Activated T-cell treated with anti-CD3 and anti-CD28 coated beads, Interleukin-2, amount 50 U/mL, for 4 hours (primary cell): ENCODE measurements at places on chromosomes 4 and X. TPM values are rescaled to one million over a fixed set of nuclear protein-coding genes. Genes with fewer than 3 reads are reported as not detected.

- no peak for DNase-seq
These were observed 936.6 kb upstream of the EPHA5 start for GRCh38 chr4:66606908-66607307.

DNA sequence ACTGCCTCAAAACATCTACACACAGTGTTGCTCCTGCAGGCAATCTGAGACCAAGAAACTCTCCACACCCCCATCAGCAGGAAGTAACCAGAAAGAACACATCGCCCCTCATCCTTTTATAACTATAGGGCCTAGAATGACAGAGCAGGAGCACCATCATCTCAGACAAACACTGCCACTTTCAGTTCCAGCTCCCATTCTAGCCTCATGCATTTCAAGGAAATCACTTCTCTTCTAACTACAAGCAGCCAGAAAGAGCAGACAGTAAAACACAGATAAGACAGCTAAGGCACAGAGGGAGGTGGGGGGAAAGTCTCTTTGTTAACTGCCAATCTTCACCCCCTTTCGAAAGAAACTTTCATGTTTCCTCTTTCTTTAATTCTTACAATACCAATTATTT is 102.6 kb upstream of the TENT5D start:
- DNase-seq: no peak

GRCh38 chr4:182648766-182649165 is 268.4 kb downstream of the DCTD start:
- no peak for DNase-seq

DNA sequence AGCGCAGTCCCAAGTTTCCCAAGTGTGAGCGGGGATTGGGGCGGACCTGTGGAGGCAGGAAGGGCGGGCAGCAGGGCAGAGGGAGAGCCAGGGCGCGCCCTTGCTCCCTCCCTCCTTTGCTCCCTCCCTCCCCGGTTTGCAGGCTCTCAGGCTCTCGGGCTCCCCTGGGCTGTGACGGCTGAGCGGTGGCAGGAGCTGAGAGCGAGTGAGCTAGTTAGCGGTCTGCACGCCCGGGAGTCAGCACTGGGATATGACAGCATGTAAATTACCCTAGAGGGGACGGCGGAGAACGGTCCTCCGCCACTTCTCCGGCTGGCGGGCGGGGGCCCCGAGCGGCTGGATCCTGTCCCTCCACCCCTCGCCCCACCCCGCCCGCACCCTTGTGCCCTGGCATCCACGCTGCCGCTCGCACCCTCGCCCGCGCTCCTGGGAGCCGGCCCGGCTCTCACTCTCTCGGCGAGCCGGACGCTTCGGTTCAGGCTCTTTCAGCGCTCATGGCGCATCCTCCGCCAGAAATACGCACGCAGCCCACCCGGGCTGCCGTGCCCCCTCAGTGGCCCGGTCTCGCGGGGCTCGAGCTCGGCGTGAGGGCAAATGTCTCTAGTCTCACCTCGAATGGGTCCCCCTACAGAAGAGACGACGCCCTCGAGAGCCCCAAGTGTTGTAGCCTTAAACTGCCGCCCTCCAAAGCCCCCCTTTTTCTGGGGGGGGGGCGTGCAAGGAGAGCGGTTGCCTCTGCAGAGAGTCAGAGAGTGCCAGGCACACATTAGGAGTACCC is at the start of gene TSC22D3:
Gene TSC22D3 (minus strand): TSS at position 54 of the 778 bp plus-strand sequence. CDS start 368 bp downstream, outside the sequence.
- DNase-seq: peak; percentile 40

DNA sequence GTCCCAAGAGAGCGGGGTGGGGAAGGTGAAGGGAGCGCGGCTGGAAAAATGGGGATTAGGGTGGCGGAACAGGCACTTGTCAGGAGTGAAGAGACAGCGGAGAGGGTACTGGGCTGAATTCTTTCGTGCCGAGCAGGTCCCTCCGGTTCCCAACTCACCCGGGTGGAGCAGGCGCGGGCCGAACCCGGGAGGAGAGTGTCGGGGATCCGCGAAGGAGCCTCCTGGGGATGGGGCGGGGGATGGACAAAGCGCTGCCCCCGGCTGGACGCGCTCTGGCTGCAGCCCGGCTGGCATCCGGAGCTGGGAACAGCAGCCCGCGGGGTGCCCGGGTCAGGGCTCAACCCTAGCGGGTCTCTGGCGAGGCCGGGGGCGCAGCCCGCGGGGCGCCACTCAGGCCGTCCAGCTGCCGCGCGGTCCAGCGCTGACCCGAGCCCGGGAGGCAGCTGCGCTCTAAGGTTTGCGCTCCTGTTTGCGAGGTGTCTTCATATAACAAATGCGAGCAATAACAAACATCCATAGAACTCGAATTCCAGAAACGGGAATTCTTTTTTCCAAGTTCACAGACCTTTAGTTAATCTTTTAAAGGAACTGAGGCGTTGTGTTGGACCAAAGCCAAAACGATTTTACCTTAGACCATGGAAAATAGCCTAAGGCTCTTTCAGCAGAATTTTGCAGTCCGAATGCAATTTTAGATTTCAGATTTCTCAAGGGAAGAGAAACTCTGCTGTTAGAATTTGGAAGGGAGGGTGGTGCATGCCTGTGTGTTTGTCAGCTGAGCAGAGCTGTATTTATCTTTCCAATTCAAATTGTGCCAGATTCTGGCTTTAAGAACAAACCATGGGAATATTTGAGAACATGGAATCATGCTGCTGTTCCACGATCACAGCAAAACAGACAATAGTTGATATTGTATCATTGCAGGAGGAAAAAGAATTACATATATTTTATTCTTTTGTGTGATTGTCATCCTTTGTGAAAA is 744 bp downstream of the NPY5R start:
- DNase-seq: no peak

GRCh38 chrX:110087485-110088356 is 84.8 kb downstream of the TMEM164 start:
- no peak for DNase-seq

DNA sequence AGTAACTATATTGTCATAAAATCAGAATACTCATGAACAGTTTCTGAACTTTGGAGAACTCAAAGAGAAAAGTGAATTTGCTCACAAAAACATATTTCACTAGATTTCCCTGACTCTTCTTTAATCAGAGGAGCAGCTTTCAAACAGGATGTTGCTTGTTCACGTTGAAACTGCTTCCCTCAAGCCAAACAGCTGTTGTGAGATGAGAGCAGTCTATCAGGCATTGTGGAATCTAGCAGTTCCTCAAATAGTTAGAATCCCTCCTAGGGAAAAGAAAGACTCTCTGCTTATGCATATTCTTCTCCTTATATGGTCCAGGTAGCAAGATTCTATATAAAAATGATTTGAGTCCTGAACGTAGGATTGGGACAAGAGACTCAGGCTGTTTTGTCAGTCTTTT is 1012.1 kb downstream of the FAM133A start:
- no peak for DNase-seq

Gene MAGEB10
- total RNA-seq: not detected

Gene GDPD2
- not detected for total RNA-seq

Gene TEX11
- total RNA-seq: 0.13 TPM

Gene C4orf50
- 0.03 TPM for total RNA-seq

Gene BMX
- total RNA-seq: not detected

Gene CXCL10
- 13.9 TPM for total RNA-seq
